ENCODE measurements at places on chromosomes 3 and 15.

DNA sequence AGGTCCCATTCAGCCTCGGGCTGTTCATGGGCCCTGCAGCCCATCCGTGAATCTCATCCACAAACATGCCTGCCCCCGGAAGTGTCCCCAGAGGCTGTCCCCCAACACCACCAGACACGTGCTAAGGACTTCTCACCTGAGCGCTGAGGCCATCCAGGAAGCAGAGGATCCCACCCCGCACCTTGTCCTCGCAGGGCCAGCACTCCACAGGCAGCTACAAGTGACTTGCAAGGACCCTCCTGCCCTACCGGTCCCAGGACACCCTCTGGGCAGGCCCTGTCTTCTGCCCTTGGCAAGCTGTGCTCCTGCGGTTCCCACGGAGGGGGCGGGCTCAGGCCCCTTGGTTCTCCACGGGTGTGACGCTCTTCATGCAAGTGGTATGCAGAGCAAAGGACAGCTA, 146.0 kb downstream of the NUP210 start:
- DNase-seq = no peak

DNA sequence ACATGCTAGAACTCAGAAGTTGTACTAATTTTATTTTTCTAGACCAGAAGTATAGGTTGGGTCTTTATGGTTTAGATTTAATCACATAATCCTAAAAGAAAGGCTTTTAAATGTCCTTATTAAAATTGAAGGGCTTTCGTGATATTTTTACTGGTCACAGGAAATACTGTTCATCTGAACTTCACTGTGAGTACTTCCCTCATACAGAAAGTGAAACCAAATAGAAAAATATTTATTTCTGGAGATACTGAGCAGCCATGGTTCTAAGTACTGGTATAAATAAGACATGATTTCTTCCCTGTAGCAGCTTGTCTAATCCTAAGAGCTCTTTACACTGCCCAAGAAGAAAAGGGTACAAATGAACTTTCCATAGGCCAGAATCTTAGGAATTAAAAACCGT, 2.0 kb downstream of the SNRK start:
- peak; percentile 15 for DNase-seq

DNA sequence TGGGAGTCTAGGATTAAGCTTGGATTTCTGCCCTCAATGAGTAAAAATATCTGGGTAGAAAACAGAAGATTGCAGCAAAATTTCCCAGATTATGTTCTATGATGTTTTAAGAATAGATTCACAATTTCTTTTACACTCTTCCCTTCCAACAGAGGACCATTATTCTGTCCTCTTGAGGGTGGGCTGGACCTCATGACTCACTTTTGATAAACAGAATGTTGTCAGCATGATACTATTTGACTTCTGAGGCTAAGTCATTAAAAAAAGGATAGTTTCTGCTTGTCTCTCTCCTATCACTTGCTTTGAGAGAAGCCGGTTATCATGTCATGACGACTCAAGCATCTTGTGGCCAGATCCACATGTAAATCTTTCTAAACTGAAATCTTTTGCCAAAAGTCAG, 396.2 kb upstream of the CDIN1 start:
- DNase-seq = peak; percentile 27

- no peak for DNase-seq
Observed at GRCh38 chr3:33790091-33790490, 8.3 kb upstream of the PDCD6IP start.

DNA sequence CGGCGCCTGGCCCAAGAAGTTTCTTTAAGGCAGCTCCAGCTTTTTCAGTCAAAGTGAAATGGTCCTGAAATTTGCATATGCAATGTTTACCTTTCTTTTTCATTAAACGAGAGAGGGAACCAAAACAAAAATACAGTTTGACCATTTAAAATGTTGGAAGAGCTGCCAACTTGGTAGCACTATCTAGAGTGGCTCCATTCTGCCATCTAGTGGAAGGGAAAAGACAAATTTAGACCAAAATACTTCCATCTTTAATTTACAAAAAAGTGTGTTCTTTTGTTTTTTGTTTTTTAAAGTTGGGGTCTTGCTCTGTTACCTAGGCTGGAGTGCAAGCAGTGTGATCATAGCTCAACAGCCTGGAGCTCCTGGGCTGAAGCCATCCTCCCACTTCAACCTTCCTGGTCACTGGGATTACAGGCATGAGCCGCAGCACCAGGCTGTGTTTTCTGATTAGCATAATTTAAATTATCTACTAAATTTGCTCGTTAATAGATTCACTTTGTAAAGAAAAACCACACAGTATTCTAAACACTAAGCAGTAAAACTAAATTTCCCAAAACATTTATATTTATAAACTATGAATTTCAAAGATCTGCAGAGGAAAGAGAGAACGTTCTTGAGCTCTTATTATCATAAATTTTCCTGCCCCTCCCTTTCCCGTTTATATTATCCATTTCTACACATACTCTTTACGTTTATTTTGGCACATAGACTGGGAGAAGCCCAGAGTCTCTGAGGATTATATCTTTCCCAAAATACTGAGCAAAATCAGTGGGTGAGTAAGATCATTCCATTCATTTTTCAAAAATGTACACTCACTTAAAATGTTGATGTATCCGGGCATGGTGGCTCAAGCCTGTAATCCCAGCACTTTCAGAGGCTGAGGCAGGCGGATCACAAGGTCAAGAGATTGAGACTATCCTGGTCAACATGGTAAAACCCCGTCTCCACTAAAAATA, 15.4 kb upstream of the RFC4 start:
- DNase-seq = peak; percentile 96

DNA sequence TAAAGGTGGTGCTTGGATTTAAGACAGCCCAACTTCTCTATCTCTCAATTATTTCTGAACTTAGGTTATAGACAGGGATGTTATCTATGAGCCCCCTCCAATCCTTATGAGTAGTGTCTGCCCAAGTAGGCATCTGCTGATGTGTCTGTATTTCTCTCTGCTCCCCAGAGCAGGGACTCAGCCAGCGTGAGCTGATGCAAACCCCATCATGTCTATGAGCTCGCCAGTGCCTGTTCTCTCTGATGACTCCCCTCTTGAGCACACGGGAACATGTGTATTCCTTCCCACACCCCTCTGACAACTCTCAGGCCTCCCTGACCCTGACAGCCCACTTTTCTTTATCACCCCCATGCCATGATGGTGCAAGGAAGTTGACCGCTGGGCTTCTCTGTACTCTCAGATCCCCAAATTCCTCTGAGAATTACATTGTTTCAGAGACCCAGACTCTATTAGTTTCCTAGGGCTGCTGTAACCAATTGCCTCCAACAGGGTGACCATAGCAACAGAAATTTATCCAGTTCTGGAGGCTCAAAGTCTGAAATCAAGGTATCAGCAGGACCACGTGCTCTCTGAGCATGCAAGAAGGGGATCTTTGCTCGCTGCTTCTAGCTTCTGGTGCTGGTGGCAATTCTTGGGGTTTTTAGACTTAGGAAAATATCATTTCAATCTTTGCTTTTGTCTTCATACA, 73.5 kb upstream of the ST8SIA2 start:
- DNase-seq = no peak

DNA sequence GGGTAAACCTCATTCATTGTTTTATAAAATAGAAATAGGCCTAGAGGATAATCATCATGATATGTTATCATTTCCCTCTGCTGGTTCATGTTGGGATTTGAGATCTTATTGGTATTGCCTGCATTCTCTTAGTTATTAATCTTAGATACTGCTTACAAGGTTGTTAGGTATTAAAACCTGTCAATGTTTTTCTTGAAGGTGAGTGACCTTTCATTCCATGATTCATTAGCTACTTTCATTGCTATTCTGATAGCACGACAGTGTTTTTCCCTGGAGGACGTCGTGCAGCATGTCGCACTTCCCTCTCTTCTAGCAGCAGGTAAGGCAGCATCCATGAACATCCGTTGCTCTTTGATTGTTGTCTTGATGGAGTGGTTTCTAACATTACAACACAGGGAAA, 17.1 kb downstream of the P2RY12 start:
- DNase-seq = peak; percentile 8

GRCh38 chr15:40006003-40006402, 33.0 kb downstream of the SRP14 start:
- DNase-seq = peak; percentile 20

DNA sequence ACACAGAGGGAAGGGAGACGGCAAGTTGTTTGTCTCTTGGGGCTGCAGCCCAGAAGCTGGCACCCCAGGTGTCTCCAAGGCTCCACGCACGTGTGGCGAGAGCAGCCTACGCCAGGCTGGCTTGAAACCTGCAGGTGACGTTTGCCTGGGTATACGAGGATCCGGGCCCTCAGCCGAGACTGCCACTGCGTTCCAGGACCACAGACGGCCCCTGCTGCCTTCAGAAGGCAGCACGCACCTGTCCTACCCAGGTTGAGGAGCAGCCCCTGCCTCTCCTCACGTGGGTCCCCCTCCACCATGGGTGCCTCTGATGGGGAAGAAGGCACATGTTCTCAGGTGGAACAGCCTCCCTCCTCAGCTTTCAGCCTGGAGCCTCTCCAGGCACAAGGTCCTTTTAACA, 75.3 kb upstream of the PRR20G start:
- DNase-seq = no peak

- DNase-seq = no peak
Observed at GRCh38 chr3:156014489-156014888, 105.9 kb upstream of the KCNAB1 start.

DNA sequence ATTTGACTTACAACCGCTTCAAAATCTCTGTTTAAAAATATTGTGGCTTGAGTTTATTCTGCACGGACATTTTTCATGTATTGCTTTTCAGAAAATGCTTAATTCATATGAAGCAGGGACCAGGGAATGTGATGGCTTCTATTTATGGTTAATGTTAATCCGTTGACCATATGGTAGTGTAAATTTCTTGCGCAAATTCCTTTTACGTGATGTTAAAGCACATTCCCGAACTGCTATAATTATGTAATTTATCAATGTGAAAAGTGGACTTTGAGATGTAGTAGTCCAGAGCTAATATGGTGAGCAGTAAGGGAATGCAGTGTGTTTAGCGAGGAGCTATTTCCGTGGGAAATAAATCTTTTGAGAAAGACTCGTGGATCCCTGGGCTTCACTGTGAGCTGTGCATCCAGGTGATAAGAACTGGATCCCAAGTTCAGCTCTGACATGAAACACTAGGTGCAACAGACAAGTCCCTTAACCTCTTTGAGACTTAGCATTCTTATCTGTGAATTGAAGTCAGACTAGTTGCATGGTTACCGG, 27.3 kb downstream of the ANAPC13 start:
- DNase-seq = no peak

GRCh38 chr3:11168881-11169805, 14.8 kb downstream of the HRH1 start:
- DNase-seq = peak; percentile 40

DNA sequence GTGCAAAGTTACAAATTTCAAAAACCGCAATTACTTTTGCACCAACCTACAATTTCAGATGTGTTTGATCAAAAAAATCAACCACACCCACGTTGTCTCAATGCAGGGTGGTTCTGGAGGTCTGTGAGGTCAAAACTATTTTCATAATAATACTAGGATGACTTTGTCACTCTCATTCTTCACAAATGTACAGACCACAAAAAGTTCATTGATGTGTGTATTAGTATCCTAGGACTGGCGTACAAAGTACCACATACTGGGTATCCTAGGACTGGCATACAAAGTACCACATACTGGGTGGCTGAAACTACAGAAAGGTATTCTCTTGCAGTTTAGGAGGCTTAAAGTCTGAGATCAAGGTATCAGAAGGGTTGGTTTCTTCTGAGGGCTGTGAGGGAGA, 13.0 kb downstream of the SUCLG2 start:
- DNase-seq = no peak

DNA sequence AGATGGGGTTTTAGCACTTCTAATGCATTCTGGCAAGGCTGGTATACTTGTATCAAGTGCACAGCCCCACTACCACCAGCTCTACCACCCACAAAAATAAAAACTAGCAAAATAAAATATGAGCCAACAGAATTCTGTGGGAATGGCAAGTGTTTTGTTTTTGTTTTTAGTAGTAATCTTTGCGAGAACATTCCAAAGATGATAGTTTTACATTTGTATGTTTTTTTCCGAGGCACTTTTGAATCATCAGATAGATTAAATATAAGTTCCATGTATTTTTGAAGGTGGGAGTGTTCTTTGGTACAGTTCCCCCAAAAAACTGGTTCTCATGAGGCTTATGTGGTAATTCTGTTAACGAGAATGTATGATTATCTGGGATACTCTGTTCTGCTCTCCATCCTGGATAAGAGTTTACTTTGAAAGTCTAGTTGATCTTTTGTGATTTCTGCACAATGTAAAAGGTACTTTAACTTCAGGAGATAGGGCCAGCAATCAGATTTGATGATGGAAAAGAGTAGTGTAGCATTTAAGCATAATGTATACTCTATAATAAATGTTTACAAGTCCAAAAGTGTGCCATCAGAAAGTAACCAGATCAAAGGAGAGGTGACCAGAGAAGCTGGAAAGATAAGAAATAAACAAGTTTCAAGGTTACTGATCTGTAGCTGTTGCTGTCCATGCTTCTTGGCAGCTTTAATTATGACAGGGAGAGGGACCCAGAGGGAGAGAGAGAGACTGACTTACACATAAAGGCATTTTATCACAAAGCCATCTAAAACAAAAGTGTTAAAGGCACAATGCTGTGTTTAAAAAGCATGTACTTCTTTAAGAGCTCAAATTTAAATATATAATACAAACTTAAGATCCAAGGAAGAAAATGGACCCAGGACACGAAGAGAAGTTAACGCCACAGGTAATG, 130.9 kb downstream of the PGPEP1L start:
- DNase-seq = peak; percentile 73

Data from fibroblast of skin of back (primary cell).